Fibroblast of skin of scalp (primary cell): ENCODE measurements at places on chromosomes 3 and 15.

DNA sequence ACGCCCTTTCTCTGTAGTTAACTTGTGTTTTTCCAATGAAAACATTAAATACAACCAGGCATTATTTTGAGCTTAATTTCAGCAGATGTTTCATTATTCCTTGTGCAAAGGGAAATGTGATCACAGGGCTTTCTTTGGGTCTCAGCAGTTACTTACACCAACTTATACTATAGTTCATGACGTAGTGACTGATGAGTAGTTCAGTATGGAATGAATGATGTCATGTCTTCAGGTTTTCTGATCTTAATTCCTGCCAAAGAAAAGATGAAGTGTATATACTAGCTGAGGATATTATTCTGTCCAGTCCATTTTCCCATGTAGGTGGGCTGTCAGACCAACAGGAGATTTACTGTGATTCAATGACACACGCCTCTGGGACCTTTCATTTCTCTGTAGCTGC is 61.3 kb downstream of the MYRIP start:
- peak; percentile 1 for DNase-seq

DNA sequence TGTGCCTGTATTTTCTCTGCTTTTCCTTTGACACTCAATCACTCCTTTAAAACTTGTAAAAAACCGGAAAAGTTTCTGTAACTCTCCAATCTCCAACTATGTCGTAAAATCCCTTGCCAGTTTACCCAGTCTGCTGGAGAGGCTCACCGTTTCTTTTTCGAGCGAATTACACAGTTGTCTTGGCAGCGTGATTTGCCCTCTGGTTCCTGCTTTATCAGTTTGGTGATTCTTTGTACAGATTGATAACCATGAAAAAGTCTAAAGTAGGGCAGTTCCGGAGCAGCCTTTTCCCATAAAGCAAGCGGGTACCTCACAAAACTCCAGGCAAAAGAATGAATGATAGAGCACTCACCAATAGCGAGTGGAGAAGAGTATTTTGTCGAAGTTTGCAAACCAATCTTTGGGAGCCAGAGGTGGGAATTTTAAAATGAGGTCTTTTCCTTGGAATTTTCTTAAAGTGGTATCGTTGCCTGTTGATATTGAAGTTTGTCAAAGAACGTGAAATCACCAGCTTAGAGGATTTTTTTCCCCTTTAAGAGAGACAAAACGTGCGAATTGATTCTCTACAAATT is at the start of gene TTC23:
TTC23 (minus strand) TSS at position 312 of the 572 bp plus-strand sequence. CDS start 20,869 bp downstream, outside the sequence.
- peak; percentile 90 for DNase-seq

DNA sequence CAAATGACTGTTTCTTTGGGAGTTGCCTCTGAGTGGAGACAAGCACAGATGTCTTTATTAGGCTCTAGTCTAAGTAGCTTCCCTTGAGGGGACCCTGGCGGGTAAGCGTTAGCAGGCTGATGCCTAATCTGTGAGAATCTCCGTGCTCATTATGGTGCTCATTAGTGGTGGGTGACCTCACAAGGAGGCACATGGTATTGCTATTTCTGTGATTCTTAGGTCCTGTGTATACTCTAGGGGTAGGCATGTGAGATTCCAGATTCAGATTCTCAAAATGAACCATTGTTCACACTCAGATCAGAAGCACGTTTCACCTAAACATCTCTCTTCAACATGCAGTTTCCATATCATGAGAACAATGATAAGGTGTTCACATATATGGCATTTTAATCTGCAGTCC is 809.7 kb downstream of the NR2F2 start:
- no peak for DNase-seq

GRCh38 chr3:47464588-47464987 is 11.2 kb downstream of the SCAP start:
- DNase-seq = no peak

GRCh38 chr3:50786631-50787030 is 111.9 kb downstream of the DOCK3 start:
- DNase-seq = no peak

- no peak for DNase-seq
These were observed 32.9 kb downstream of the BCL2A1 start for GRCh38 chr15:79938143-79938542.

DNA sequence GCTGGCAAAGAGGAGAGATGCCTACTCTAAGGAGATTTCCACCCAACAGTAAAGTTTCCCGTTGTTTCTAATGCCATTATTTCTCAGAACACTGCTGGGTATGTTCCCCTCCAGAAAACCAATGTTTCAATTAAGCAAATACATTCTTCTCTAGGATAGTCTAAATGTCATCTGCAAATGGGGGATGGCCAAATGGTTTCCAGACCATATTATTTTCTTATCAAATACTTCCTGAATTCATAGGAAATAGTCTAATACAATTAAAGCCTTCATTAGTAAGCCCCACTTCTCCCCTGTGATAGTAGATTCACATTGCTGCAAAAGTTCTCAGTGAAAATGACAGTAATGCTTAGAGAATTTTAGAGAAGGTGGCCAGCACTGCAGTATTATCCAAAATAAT is 716.6 kb downstream of the GRM7 start:
- DNase-seq = no peak

DNA sequence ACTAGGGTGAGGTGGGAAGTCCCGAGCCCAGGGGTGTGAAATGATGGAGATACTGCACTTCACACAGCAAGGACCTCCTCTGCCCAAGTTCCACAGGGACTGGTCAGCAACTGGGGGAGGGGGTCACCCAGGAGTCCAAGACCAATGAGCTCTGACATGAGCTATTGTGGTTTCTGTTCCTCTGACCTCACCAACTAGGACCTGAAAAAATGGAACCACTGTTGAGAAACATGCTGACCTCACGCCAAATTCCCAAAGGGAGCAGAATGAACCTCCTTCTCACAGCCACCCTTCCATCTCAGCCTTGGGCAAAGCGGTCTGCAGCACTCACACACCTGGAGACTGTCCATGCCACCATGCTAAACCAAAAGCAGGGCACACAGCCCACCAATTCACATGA is 69.3 kb downstream of the LRIG1 start:
- peak; percentile 70 for DNase-seq

DNA sequence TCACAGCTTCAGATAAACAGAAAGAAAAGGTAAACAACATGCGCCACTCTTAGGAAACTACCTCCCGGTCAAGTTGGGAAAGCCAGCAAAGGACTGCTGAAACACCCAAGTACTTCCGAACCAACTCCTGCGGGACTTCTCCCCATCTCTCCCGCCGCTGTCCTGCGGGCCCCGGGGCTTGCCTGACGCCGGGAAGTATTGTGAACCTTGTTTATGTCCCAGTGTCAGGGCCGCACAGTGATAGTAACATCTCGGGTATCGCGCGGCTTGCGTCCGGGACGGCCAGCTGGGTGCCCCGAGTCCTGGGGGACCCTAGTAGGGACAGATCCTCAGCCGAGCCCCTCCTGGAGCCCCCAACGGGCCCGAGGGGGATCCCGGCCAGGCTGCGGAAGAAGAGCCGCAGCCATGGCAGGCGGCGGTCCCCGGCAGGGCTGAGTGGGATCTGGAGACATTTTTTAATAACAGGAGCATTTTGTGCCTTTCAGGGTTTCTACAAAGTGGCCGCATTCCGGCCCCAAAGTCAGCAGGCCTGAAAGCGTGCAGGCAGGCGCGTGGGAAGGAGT is 756 bp downstream of the CLPX start:
- peak; percentile 46 for DNase-seq

- DNase-seq = no peak
These were observed 55.7 kb downstream of the UNC13C start for GRCh38 chr15:54033869-54034458.

DNA sequence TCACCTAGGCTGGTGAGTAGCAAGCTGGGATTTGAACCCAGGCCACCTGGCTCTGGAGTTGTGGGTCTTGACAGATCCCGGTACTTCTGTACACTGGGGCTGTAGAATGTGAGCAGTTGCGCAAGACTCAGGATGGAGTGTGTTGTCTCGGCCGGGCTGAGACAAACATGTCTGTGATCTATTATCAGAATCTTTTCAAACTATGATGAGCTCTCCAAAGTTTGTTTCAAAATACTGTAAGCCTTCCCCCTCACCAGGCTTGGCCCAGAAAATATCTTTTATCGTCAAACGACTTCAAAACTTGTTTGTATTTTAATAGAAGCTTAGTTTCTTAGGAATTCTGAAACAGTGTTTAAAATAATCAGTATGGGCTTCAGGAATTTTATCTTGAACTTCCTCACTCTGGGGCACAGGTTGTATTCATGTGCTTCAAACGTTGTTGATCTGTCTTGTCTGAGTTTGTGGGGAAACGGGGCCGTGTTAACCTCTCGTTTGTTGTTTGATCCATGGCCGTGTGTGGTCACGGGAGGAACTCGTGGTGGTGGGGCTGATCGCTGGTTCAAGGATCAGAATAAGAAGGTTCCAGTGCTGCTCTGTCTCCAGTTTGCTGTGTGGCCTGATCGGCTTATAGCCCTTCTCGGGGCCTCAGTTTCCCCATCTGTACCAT is 40.3 kb upstream of the TFRC start:
- no peak for DNase-seq

GRCh38 chr3:64151342-64151871 is 73.9 kb downstream of the PRICKLE2 start:
- no peak for DNase-seq

- peak; percentile 65 for DNase-seq
These were observed 71.2 kb downstream of the GOLIM4 start for GRCh38 chr3:168024537-168024941.

DNA sequence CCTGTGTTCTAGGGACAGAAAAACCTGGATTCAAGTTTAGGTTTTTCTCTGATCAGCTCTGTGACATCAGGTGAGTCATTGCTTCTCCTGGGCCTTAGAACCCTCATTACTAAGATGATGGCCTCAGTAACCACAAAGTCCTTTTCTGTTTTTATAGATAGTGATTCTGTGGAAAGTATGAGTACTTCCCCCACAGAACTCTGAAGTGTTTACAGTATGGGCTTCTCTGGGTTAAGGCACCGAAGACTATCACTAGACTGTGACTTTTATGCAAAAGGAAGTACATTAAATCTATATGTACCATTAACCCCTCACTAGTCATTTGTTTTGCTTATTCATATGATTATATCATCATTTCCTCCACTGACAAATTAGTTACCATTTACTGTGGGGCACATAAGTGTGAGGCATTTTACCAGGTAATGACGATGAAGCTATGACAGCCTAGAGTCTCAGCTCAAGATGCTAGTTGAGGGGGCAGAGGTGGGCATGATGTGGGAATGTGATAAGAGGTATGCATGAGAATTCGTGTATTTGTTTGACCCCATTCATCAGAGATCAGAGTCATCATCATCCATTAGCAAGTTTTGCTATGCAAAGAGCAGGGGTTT is 15.0 kb upstream of the RORA start:
- no peak for DNase-seq

- no peak for DNase-seq
These were observed 197.8 kb upstream of the ZNF717 start for GRCh38 chr3:75983111-75983510.

DNA sequence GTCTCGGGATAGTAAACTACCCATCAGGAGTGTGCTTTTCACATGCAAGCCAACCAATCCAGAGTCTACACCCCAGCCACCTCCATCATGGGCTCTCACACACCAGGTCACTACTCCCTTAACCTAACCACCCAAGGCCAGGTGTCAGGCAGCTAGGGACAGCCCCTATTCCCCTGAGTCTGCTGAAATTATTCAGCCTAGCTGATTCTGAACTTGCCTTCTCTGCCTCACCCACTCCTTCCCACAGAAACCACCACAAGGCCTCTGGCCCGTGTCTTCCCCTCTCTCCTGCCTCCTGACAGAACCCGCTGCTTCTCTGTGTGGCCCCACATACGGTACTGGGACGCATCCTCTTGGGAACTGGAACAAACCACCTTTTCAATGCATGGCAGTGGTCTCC is 82.1 kb downstream of the PCSK6 start:
- DNase-seq = no peak

GRCh38 chr3:100425316-100425715 is 24.0 kb downstream of the LNP1 start:
- DNase-seq = no peak

DNA sequence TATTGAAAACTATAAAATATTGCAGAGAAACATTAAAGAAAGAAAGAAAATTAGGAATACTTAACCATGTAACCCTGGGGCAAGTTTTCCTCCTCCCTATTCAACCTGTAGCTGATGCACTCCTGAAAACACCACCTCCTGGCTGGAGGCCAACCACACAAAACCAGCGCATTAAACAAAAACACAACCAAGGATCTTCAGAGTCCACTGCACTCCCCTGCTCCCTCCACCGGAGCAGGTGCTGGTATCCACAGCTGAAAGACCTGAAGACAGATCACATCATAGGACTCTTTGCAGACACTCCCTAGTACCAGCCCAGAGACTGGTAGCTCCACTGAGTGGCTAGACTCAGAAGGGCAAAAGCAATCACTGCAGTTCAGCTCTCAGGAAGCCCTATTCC is 13.6 kb upstream of the ADAMTS17 start:
- no peak for DNase-seq

- DNase-seq = no peak
These were observed 274.6 kb upstream of the TBL1XR1 start for GRCh38 chr3:177471733-177472480.

DNA sequence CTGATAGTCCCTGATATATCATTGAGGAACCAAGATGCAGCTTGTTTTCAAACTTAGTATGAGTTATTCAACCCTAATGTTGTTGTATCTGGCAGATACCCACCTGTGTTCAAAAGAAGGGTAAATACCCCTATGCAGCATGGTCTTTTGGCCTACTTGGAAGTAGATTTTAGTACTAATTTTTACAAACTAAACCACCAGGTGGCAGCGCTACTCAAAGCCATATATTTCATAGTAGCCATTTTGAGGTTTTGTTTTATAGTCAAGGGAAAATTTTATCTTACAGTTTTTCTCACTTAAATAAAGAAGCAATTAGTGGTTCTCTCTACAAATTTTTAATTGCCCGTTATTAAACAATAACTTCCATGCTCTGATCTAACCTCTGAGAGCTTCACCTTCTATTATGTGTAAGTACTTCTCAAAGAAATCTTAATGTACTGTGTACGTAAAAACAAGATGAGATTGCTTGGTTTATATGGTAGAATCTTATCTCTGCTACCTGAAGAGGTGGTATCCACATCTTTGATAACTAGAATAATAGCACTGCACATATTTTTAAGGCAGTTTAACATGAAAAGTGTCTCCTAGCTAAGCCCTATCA is 31.5 kb upstream of the MLF1 start:
- DNase-seq = peak; percentile 54
